ENCODE measurements at places on chromosomes 5 and 9.

DNA sequence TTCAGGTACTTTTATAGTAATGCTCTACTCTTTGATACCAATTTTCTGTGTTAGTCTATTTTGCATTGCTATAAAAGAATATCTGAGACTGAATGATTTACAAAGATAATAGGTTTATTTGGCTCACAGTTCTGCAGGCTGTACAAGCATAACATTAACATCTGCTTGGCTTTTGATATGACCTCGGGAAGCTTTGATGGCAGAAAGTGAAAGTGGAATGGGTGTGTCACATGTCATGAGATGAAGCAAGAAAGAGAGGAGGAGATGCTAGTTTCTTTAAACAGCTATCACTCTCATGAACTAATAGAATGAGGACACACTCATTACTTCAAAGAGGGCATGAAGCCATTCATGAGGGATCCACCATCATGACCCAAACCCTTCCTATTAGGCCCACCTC is 270.9 kb upstream of the IL12B start:
- DNase-seq: no peak

DNA sequence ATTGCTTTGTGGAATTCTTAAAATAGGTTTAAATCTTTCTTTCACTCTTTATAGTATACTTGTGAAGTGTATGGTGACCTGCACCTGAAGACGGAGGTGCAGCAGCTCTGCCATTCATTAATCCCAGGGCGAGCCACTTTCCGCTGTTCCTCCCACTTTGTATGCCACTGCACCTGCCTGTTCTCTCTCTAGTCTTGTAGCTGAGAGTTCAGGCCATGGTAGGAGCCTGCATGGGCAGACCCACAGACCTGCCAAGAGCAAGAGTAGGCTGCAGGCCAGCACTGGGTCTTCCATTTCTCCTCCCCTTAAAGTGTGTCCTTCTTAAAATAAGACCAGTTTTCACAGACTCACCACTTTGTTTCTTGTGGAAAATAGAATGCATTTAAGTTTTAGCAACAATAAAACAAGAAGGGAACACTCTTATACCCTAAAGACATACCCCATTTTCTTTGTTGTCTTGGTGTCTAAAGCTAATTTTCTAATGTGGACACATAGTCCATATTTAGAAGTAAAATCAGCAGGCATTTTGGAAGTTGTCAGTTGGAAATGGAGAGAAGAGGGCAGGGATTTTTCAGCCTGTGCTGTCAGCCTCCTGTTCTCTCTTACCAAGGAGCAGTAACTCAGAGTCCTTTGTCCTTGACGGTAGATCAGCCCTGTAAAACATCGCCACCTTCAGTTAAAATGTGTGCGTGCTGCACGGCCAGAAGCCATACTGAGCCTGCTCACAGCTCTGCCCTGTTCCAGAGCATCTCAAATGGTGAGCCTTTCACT is 103.2 kb downstream of the SNCAIP start:
- peak; percentile 6 for DNase-seq

DNA sequence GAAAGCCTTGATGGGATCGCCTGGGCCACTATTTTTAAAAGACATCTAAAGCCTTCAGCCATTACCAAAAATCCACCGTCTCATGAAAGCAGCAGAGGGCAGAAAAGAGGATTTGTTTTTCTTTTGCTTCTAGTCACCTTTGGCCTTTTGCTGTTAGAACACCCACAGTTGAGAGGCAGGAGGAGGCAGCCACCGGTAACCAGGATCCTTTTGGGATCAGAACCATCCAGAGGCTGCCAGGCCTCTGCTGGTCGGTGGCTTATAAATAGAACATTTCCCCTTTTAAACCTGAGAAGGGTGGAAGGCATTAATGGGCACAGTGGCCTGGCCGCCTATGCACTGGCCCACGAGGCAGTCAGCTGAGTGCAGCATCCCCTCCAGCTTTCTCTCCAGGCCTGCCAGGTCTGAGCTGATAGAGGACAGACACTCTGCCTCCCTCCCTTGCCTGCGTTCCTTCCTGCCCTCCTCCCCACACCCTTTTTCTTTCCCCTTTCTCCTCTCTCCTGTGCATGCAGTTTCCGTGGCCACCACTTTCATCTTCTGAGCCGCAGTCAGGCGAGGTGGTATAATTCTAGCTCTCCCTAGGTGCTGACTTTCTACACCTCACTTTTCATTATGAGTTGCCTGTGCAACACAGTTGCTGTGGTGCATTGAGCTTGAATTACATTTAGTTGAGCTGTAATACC is 253.4 kb downstream of the ARHGAP26 start:
- no peak for DNase-seq

DNA sequence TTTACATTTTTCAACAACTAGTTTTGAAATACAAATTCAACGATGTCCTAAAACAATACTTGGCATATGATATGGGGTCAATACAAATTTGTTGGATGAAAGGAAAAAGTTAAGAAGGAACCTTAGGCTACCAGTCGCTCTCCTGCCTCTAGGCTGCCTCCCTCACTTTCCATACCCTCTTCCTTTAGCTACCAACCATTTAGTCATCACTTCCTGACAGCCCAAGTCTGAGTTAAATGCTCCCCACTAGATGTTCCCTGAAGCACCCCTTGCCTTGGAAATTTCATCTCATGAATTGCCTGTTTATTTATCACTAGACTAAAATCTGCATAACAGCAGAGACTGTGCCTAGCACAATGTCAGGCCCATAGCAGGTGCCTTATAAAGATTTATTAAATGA is 2.7 kb upstream of the LARS1 start:
- DNase-seq: no peak

GRCh38 chr5:122322801-122323548 is 10.9 kb downstream of the SNCAIP start:
- DNase-seq: no peak

- DNase-seq: no peak
Observed at GRCh38 chr5:36854402-36855140, 22.0 kb upstream of the NIPBL start.

- no peak for DNase-seq
Observed at GRCh38 chr5:135215617-135216470, 181.8 kb upstream of the PITX1 start.

- DNase-seq: no peak
Observed at GRCh38 chr5:140178086-140178410, 3.1 kb downstream of the CYSTM1 start.

DNA sequence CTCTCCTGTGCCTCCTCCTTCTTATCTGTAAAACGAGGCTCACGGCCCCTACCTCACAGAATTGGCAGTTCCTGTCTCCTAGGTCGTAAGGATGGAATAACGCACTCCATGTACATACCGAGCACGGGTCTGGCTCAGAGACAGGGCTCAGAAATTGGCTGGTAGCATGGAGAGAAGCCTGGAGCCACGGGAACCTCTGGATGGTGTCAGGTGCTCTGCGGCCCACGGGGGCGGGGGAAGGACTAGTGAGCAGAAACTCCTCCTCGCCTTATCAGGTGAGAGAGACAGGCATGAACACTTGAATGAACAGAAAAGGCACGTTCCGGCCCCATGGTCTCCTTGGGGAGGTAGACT is 15.4 kb upstream of the C5orf47 start:
- DNase-seq: no peak

- DNase-seq: no peak
Observed at GRCh38 chr9:118029425-118029824, 325.2 kb downstream of the TLR4 start.

GRCh38 chr9:18981476-18982261 is 51.3 kb downstream of the SAXO1 start:
- DNase-seq: no peak

DNA sequence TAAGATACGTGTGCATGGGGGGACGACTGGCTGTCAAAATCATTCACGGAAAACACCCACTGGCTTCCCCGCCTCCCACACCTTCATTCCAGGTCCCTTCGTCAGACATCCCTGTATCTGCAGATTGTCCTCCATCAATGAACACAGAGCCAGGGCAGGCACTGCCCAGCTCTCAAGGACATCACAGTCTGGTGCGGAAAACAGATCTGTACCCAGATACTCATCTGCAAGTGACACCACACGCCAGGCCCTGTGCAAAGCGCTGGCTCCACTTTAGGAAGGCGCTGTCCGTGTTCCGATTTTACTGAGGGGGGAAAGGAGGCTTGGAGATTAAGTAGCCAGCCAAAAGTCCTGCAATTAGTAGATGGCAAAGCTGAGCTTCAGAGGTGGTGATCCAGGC is 72.3 kb downstream of the OLFM1 start:
- DNase-seq: no peak

GRCh38 chr5:130135506-130135905 is 231.2 kb downstream of the CHSY3 start:
- no peak for DNase-seq

DNA sequence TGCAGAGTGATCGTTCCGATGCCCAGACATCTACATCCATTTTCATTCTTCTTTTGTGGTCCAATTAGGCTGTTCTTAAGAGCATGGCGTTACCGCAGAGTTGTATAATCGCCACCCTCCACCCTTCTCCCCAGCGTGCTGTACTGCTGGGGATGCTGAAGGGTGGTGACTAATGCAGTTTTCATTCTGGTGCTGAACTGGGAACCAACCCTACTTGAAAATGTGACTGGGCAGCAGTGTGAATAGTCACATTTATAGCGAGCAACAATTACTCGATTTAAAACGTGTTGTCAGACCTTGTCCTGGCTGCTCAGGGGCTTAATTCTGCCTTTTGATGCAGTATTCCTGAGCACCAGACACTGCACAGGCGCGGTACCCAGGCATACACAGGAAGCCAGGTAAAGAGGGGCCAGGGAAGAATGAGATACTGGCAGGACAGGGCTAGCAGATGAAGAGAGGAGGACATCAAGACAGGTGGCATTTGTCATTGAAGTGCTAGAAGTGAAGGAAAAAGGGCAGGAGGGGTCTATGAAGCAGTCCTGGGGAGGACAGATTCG is 719 bp upstream of the ISCA1 start:
- no peak for DNase-seq

DNA sequence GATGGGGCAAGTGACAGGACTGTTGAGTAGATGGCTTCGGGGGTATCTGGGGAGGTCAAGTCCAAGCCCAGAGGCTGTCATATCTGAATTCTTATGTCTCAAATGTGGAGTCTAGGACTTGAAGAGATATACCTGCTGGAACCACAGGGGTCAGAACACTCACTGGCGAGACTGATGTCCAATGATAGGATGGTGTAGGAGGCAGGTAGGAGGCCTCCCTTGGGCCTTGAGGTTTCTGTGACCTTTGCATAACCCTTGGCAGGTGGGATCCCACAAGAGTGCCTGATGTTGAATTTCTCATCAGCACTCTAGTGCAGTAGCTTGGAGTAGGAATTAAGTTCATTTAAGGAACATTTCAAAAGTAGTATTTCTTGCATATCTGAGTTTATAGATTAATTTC is 2.8 kb downstream of the CCL21 start:
- DNase-seq: no peak

DNA sequence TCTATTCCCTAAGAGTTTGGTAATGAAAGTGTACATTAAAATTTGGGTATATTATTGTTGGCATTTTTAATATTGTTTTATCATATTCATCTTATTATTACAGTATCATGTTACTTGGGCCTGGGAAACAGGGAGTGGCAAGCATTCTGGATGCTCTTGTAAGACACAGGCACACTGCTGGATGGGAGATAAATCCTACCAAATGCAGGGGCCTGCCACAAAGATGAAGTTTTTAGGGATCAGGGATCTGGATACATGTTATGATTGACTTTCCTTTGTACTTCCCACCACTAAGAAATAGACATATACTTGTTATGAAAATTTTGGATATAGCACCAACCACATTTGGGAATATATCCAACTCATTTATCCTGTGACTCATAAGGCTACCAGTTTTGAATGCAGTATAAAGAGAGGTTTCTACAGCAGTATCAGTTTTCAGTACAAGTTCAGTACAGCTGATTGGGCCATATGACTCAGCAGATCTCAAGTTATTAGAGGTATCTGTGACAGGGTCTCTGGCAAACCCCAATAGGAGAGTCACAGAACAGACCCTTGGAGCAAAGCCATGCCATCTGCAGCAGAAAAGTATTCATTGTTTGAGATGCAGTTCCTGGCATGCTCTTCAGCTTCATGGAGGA is 360.1 kb downstream of the DMAC1 start:
- DNase-seq: no peak

GRCh38 chr5:37771731-37772130 is 68.1 kb downstream of the GDNF start:
- no peak for DNase-seq

DNA sequence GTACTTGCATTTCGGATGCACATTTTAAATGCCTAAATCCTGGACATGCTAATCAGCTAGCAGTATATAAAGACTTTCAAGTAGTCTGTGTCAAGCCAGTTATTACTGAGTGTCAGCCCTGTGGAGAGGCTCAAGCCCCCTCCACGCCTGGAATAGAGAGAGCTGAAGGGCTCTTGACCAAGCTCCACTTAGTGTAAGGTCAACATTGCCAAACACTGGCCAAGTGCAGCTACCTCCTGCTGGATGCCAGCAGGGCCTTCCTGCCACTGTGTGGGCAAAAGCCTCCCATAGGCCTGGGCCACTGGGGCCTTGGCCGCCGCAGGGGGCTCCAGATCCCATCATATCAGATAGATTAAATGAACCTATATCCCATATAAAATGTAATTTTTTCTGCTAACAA is 239.4 kb upstream of the PANK3 start:
- DNase-seq: no peak

DNA sequence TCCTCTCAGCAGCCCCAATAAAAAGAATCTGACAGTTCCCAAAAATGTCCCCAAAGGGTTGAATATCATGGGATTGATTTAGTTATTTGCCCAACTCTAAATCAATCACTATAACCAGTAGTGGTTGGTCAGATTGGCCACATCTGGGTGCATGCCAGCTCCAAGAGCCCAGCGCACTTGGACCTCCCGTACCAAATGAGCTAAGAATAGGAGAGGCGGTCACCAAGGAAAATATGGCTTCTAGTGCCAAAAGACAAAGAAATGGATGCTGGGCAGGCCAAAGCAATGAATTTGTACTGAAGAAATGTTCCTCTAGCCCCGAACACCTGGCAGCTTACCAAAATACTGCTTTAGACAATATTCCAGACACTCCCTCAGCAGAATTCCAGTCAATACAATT is 80.3 kb downstream of the RCL1 start:
- DNase-seq: no peak

DNA sequence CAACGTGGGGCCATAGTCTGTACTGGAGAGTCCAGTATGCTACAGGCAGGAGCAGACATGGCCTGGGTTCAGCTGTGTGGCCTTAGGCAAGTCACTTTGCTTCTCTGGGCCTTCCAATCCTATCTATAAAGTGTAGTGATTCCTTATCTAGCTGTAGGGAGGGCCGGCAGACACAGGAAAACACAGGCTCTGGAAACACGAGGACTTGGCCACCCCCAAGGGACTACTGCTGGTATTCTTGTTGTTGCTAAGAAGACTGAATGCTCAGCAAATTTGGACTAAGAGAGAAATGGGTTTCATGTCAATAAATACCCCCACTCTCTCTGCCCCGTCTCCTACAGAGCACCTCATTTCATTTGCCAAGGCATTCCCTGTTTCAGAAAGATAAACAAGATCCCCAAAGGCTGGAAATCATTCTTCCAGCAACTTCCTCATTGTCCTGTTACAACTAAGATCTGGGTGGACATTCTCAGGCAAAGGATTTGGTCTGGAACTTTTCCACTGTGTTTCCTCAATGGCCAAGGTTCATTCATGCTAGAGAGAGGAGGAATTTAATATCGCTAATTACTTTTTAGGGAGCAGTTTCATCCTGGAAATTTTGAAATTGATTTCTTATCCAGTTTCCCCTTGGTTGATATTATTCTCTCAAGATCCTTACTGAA is 105.8 kb downstream of the GABBR2 start:
- DNase-seq: no peak

All from germinal center (tissue), 1 donor.